Activated naive CD4-positive, alpha-beta T cell treated with anti-CD3 and anti-CD28 coated beads, Interleukin-2, amount 50 U/mL, for 72 hours (primary cell): ENCODE measurements at places on chromosomes 4 and X.

DNA sequence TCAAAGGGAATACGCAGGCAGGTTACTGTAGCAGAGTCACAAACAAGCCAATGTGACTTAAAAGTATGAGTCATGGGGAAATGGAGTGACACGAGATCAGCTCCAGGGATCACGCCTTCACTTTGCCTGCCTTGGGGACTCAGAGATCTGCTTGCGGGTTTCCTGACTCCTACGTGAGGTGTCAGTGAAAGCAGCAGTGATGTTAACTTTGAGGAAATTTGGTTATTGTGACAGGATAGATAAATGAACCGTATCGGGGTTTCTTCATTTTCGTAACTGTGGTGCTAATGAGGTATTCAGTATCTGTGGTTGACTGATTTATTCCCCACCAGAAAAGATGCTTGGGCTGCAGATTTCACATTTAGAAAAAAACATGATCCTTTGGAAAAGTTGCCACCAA, 383.3 kb upstream of the ZFP42 start:
- no peak for DNase-seq

- DNase-seq, result no peak
Measured at GRCh38 chrX:29902004-29902403, 313.4 kb upstream of the MAGEB2 start.

GRCh38 chr4:40170588-40170987, 26.2 kb upstream of the RHOH start:
- no peak for DNase-seq

DNA sequence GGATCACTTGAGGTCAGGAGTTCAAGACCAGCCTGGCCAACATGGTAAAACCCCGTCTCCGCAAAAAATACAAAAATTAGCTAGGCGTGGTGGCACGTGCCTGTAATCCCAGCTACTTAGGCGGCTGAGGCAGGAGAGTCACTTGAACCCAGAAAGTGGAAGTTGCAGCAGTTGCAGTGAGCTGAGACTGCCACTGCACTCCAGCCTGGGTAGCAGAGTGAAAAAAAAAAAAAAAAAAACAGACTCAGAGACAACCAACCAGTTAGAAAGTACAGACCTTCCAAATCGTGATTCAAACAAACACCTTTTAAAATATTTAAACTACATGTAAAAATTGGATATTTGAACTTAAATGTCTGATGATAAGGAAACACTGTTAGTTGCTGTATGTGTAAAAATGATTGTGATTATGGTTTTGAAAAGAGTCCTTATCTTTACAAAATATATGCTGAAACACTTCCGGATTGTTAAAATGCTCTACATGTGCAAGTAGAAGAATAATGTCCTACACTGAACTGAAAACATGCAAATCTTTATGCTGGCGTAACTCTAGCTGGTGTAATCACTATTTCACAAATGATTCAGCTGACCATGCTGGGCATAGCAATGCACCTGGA, 37.8 kb downstream of the SH3KBP1 start:
- DNase-seq, result no peak

GRCh38 chr4:20259707-20260106, 8.0 kb downstream of the SLIT2 start:
- no peak for DNase-seq

- DNase-seq, result no peak
Measured at GRCh38 chr4:7295911-7296660, 103.7 kb downstream of the SORCS2 start.

GRCh38 chrX:72038016-72038415, 93.7 kb downstream of the RTL5 start:
- no peak for DNase-seq

- no peak for DNase-seq
Measured at GRCh38 chrX:72274526-72274925, 2.5 kb downstream of the RPS4X start.

DNA sequence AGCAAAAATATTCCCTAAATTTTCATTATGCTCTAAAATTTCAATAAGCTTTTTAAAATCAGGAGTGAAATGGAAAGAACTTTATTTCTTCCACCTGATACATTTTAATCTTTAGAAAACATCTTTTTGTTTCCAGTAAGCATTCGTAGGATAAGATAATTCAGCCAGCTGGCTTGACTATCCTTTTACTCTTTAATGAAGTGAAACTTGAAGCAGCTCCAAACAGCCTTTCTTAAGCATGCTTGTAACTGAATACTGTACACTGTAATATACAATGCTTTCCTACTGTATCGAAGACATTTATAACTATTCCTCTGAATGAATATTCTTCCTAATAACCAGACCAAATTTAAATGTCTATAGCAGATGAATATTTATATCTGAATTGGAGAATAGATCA, 98.8 kb downstream of the KLHL4 start:
- DNase-seq, result no peak

DNA sequence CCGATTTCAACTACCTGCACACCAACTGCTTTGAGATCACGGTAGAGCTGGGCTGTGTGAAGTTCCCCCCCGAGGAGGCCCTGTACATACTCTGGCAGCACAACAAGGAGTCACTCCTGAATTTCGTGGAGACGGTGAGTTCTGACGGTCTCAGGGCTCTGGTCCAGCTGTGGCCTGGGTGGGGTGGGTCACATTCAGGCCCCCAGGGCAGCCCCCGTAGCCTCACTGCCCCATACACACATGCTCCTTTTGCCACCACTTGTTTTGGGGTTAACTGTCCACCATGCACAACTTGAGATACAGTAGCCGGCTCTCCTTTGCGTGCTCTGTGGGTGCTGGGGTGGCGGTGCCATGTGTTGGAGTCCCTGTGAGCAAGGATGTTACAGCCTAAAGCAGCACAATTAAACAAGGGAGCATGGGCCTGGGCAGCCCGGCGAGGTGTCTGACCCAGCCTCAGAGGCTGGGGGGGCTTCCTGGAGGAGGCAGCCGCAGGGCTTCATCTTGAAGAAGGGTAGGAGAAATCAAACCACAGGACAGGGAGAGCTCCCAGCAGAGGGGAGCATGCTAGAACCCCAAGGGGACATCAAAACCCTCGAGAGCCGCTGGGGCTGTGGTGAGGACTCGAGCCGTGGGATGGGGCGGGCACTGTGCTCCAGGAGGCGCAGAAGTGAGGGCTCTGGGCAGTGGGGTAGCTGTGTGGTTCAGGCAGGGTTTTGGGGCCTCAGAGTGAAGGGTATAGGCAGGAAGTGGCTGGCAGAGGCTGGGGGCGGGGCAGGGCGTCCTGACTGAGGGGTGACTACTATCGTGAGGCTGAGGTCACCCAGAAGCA, 22.0 kb downstream of the CPZ start:
- DNase-seq, result no peak

GRCh38 chr4:108940149-108940548, 177.3 kb upstream of the ETNPPL start:
- DNase-seq, result no peak

- no peak for DNase-seq
Measured at GRCh38 chr4:26568446-26568994, 15.4 kb upstream of the TBC1D19 start.

- no peak for DNase-seq
Measured at GRCh38 chr4:180028682-180029081, 2214.5 kb upstream of the TENM3 start.

- DNase-seq, result no peak
Measured at GRCh38 chr4:183158062-183158461, 59.0 kb downstream of the WWC2 start.

- DNase-seq, result no peak
Measured at GRCh38 chrX:29461039-29461438, 754.3 kb upstream of the MAGEB2 start.

DNA sequence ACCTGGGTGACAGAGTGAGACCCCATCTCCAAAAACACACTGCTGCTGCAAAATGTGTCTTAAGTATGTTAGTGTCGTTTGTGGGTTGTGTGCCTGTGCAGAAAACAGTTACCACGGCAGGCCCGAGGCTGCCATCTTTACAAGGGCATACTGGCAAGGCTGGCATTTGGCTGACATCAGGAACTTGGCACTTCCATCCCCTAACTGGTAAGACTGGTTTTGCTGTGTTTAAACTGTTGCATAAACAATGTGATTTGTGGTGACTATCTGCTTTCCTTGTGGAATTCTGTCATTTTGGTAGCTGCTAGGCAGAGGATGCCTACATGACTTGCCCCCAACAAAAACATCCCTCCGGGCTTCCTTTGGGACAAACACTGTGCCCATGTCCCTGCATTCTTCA, 12.3 kb downstream of the LRP2BP start:
- DNase-seq, result no peak

DNA sequence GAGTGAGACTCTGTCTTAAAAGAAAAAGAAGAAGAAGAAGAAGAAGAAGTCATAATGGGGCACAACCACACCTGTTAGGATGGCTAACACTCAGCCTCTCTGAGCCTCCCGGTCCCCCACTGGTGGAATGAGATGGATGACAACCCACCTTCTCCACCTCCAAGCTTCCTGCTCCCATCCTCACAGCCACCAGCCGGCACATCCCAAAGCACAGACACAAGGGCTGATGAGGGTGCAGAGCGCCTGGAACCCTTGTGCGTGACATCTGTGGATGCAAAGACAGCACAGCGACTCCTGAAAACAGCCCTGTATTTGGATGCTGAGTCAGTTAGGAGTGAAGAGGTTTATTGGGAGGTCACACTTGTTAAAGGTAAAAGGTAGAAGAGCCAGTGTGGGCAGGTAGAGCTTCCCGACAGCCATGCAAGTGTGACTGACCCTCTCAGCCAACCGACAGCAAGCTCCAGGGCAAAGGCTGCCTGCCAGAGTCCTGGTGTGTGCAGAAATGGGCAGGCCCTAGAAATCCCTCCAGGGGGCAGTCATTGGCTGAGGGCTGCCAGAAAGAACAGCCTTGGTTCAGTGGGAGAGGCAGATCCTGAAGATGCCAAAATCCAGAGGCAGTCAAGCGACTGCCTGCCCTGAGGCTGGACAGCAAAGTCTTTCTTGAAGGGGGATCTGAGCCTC, 26.6 kb upstream of the MAN2B2 start:
- no peak for DNase-seq

DNA sequence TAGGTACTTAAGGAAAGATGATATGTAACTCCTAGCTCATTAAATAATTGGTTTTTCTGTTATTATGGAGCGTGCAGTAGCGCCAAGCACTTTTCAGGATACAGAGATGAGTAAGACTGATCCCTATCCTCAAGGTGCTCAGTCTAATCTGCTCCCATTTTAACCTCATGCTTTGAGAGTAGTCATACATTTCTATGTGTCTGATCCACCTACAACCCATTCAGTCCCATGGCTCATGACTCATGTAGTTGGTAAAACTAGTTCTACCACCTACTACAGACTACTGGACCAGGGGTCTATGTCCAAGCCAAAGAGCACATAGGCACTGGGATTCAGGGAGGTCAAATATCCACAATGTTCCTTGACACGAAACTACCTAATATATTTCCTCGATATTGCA, 60.8 kb downstream of the TMEM154 start:
- DNase-seq, result no peak

- no peak for DNase-seq
Measured at GRCh38 chr4:6221301-6221850, 21.0 kb upstream of the JAKMIP1 start.

DNA sequence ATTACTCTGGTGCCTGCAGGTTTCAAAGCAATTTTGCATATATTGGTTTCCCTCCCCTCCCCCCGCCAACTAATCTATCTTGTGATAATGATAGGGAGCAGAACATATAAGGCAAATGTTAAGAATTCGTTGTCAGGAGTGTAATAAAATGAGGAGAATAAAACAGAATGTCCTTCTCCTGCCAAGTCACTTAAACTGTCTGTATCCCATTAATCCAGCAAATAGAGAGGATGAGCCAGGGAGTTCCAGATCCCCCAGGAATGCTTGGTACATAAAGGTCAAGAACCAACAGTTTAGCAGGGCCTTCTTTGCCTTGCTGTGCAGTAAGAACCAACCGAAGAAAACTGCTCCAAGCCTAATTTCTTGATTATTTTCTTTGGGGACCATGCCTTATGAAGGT, 141.4 kb downstream of the AMELX start:
- no peak for DNase-seq

DNA sequence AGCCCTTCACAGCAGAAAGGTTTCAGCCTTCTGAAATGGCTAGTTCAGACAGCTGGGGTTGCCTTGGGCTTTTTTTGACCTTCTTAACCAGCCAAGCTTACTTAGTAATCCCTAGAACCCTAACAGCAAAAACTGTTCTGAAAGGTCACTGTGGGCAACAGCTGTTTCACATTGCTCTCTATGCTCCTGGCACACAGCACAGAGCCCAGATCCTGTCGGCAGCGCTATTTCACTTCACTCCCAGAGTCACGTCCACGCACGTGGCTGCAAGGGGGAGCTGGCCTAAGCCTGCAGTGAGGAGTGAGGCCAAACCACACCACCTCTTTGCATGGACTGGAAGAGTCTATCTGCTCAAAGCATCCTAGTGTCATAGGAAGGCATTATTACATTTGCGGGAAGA, 32.0 kb upstream of the STS start:
- DNase-seq, result no peak

DNA sequence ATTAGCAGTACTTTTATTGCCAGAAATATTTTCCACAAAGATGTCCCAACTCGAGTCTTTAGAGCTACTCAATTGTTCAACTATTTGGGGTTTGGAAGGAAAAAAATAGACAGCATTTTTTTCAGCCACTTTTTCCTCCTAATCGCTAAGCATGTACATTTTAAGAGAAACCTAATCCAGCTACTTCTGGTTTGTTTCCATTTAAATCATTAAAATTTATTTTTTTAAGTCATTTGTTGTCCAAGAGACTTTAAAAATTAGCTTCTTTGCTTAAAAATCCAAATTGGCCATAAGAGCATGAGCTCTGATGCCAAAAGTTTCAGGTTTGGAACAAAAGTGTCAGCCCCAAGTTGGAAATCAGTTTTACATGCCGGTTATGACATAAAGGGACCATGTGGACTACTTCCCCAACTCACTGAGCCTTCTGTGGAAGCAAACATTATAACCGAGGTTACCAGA, 186.3 kb upstream of the INTU start:
- no peak for DNase-seq

- DNase-seq, result no peak
Measured at GRCh38 chr4:65668201-65669089, 1.8 kb downstream of the EPHA5 start.

- no peak for DNase-seq
Measured at GRCh38 chr4:22363036-22363435, 152.8 kb downstream of the ADGRA3 start.

DNA sequence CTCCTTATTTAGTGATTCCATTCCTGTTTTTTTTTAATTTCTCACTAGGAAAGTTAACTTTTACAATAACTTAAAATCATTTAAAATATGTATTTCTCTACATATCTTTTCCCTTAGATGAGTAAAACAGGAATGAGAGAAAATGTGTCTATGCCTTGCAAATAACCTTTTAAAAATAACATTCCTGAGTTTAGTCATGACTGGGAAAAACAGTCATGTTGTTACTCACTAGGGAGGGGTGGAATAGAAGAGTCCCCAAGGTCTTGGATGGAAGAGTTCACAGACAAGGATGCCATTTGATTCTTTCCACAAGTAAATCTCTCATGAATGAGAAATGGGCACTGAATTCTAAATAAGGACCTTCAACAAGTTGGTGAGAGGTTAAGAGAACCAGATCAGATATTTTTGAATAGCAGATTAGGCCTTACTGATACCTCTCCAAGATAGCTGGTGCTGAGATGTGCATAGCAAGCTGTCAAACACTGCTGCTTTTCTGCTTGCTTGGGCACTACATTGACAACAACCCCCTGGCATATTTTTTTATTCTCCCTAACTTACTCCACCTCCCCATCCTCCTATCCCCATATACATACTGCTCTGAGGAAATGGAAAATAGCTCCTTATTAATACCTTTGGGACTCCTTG, 25.1 kb downstream of the UGDH start:
- DNase-seq, result no peak

GRCh38 chrX:115970718-115971117, 199.8 kb upstream of the AGTR2 start:
- DNase-seq, result no peak
